ENCODE measurements at places on chromosomes 16 and 17.

DNA sequence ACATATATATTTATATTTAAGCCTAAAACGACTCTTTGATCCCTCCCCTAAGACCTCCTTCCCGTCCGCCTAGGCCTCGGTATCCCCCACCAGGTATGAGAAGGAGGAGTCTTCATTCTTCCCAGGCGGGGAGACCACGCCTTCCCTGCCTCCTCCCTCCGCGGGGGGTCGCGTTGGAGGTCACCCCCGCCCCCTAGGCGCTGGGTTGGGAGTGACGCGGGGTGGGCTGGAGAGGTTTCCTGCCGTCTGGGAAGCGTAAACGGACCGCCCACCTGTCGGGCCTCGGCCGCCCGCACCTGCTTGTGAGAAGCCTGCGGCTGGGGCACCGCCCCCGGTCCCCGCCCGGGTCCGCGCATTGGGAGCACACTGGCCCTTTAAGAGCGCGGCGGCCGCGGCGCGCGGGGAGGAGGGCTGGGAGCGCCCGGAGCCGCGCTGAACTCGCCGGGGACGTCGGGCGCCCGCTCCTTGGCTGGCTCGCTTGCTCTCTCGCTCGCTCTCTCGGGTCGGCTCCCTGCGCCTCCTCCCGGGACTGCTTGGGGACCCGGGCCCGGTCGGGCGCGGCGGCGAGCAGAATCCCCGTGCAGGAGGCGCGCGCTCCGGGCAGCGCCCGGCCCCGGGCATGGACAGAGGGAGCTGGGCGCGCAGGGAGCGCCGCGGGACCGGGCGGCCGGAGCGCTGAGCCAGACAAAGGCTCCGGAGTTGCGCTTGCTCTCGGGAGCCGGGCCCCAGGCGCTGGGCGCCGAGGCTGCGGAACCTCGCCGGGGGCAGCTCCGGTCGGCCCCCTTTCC is at the start of gene MMP15:
Gene MMP15 (plus strand): TSS at position 404 of the 788 bp plus-strand sequence. CDS start 597 bp downstream, outside the sequence.
- DNase-seq: no peak

DNA sequence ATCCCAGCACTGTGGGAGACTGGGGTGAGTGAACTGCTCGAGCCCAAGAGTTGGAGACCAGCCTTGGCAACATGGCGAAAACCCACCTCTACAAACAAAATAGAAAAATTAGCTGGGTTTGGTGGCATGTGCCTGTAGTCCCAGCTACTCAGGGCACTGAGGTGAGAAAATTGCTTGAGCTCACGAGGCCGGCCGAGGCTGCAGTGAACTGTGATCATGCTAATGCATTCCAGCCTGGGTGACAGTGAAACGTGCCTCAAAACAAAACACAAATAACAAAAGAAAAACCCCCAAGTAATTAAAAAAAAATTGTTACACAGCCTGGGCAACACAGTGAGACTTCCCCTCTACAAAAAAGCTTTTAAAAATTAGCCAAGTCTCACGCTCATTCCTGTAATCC is 5.0 kb downstream of the CCDC47 start:
- DNase-seq: no peak

DNA sequence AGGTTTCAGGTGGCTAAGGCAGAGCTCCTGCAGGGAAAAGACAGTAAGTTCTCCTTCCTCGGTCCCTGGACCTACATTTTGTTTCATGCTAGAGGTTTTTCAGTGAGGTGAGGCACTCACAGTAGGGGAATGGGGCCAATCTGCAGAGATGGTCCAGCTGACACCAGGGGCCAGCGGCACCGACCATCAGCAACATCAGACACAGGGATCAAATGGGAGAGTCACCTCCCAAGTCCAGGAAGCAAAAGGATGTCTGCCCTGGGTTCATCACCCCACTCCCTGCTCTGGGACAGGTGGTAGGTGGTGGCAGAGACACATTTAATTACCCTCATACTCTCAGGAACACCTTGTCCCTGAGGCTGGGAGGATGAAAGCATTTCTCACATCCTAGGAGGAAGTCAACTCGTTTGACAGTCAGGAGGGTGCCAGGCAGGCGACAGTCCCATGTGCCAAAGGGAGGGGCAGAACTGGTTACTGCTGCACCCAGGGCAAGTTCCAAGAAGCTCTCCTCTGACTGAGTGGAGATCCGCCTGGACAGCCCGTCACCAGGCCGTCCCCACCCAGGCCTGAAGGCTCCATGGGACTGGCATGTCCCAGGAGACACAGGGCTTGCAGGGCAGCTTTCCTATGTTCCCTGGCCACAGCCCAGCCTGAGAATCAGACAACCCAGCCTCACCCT is 19.2 kb downstream of the ATP6V0D1 start:
- no peak for DNase-seq

- DNase-seq: no peak
Measured at GRCh38 chr17:2138761-2139160, 83.9 kb downstream of the HIC1 start.

DNA sequence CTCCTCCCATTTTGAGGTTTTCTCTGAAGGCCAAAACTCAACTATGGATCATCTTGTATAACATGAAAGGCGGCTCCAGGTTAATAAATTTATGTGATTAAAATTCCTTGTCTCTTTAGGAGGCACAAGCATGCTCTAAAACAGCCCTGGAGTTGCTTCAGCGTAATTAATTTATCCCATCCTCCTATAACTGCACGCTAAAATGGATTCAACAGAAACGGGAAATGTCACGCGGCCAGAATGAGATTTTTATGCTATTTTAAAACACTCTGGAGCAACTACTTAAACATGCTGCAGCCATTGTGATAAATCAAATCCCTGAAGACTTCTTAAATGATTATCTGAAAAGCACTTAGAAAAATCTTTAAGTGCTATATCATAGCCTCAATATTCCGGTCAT is 106.6 kb downstream of the ADAMTS18 start:
- DNase-seq: no peak

DNA sequence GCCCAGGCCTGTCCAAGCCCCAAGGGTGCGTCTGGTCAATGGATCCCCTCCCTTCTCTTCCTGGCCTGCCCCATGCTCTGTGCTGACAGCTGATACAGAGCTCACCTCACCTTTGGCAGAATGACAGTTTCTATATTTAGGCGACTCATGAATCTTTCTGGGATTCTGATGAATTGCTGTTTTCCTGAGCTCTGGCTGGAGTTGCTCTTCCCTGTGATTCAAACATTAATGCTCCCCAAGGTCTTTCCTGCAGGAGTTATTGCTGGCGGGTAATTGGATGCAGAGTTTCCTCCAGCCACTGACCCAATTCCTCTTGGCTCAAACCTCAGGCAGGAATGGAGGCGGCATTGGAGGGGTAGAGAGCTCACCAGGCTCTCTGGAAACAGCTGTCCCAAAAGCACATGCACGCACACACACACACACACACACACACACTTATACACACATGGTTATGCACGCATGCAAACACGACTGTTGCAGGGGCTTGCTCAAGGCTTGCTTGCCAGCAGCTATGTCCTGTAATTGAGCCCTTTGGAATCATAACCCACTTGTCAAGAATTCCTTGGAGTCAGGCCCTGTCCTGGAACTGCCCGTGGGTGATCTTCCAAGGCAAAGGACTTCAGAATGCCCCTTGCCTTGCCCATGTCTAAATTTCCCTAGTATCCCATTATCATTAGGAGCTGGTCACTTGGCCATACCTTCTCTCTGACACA is 128.8 kb downstream of the ASIC2 start:
- no peak for DNase-seq

- DNase-seq: peak; percentile 11
Measured at GRCh38 chr16:11316331-11317015, 28.8 kb upstream of the RMI2 start.

All from C1 segment of cervical spinal cord (tissue), 14 donors.